T-helper 2 cell treated with Interferon-gamma antibody and Interleukin-4, amounts not matched to agents 5 μg/mL and 100 μg/mL, for 36 hours (primary cell): ENCODE measurements at places on chromosomes 5 and 9.

DNA sequence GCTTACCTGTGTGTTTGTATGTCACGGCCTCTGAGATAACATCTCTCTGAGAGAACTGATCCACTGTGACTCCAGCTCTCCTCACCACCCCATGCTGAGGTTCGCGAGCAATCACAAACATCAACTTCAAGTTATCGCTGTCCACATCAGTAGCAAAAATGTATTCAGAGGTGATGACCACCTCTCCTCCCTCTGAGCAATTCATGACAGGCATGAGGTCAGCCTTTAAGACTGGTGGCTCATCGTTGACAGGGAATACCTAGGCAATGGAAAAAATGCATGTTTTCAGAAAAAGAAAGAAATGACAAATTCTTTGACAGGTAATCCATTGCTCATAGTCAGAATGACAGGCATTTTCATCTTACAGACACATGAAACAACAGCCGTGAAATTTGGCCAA lies 90.3 kb upstream of the CER1 start:
- H3K27me3 ChIP-seq = no peaks in the 10 kb centered on the region
- H3K36me3 ChIP-seq = no peaks in the 10 kb centered on the region
- H3K4me3 ChIP-seq = no peak overlapping the region

DNA sequence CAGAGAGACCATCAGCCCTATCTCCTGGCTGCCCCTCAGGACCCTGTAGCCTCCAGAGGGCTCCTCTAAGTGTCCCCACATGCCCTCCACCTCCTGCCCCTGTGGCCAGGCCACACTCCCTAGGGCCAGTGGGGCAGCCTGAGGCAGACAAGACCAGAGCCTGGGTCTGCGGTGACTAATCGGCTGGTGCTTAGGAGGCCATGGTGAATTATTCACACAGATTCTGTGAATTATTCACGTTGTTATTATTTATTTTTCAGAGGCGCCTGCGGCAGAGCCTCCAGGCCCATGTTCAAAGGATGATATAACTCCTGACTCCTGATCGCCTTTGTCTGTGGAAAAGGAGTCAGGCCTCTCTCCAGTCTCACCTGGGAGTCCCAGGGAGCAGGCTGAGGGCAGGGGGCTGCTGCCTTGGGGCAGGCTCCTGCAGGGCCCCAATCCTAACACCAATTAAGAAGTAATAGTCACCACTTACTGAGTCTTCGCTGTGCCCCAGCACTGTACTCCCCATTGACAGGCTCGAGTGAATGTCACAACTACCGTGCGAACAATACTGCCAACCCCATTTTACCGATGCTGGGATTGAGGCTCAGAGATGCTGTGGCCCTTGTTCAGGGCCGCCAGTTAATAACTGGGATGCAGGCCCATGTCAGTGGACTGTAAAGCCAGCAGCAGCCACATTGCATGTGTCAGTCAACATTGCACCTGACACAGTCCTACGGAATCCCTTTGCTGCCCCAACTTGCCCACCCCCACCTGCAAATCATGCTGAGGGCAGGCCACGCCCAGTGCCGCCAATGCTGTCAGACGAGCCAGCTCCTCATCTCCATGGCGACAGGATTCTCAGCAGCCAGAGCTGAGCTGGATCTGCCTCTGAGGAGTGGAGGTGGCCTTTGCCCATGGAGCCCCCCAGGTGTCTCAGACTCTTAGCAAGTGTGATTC lies 94.9 kb downstream of the PCDH1 start:
- DNase-seq = no peak
- H3K4me3 ChIP-seq = no peak overlapping the region
- peaks cover 6% of the 10 kb centered on the region for H3K27me3 ChIP-seq
- H3K4me1 ChIP-seq = no peaks in the 10 kb centered on the region

DNA sequence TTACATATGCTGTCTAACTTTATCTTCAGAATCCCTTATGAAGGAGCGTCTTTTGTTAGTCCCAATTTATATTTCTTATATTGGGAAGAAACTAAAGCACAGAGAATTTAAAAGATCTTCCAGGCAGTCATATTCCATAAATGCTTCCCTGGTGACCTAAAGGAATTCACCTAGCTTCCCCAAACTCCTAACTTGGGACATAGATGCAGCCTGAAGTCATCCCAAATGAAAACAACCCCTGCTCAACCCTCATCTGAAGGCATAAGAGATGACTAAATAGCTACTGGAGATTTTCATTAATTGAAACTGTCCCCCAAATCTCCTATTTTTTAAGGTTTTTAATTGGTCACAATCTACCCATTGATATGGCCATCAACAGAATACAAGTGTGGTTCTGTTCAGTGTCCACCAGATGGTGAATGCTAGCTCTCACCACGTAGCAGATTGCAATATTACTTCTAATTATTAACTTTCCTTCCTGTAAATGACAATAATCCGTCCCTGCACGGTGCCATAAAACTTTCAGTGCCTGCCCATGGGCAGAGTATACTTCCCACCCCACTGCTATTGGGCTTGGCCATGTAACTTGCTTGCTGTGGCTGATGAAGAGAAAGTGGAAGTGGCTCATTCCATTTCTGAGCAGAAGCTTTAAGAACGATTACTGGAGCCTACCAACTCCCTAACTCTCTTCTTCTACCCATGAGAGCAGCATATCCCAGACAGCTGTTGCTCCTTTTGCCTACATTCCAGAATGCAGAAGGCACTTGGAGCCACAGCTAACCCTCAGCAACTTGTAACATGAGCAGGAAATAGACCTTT lies 18.7 kb downstream of the PRUNE2 start:
- H3K27ac ChIP-seq = no peak overlapping the region
- H3K36me3 ChIP-seq = no peaks in the 10 kb centered on the region
- peaks cover 2% of the 10 kb centered on the region for H3K27me3 ChIP-seq

- no peak for DNase-seq
- peaks cover 5% of the 10 kb centered on the region for H3K27me3 ChIP-seq
- no peaks in the 10 kb centered on the region for H3K4me1 ChIP-seq
- no peak overlapping the region for H3K4me3 ChIP-seq
- no peaks in the 10 kb centered on the region for H3K36me3 ChIP-seq
- no peak overlapping the region for H3K27ac ChIP-seq
Measured at GRCh38 chr5:75281716-75282465, 45.2 kb upstream of the ANKRD31 start.

GRCh38 chr5:178212241-178213002 lies 8.1 kb downstream of the HNRNPAB start:
- H3K27me3 ChIP-seq = no peaks in the 10 kb centered on the region
- H3K4me3 ChIP-seq = no peak overlapping the region
- H3K27ac ChIP-seq = no peak overlapping the region
- peaks cover 19% of the 10 kb centered on the region for H3K4me1 ChIP-seq
- DNase-seq = no peak

DNA sequence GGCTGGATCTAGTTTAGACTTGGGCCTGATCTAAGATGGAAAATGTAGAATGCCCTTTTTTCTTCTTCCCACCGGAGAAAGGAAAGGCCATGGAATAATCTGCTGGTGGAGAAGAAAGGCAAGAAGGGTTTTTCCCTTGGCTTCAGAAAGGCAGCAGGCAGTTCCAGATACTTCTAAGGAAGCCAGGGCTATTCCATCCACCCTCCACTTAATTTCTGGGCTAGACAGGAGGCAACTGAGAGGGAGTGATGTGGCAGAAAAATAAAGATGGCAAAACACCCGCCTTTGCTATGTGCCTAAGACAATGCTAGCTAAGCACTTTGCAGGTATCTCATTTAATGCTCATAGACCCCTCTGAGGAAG lies 9.9 kb downstream of the MYOZ3 start:
- peaks cover 15% of the 10 kb centered on the region for H3K27me3 ChIP-seq
- H3K4me3 ChIP-seq = peak overlapping the region; percentile 12
